PC-9 (cell line): ENCODE measurements at places on chromosomes 7 and 10.
A peak's percentile ranks its signal among the peaks of the same experiment; 100 is the strongest.

DNA sequence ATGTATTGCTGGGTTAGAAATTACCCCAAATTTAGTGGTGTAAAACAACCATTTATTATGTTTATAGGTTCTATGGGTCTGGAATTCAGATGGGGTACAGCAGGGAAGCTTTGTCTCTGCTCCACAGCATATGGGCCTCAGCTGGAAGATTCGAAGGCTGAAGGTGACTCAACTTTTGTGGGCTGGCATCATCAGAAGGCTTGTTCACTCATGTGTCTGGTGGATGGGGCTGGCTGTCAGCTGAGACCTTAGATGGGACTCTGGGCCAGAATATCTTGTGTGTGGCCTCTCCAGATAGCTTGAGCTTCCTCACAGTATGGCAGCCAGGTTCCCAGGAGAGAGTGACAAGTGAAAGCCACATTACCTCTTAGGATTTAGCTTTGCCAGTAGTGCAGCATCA is 45.9 kb downstream of the ZNF503 start:
- no peaks in the 10 kb centered on the region for H3K27me3 ChIP-seq
- no peak overlapping the region for H3K27ac ChIP-seq
- peaks cover 42% of the 10 kb centered on the region for H3K4me1 ChIP-seq
- no peaks in the 10 kb centered on the region for H3K36me3 ChIP-seq
- no peak for DNase-seq

DNA sequence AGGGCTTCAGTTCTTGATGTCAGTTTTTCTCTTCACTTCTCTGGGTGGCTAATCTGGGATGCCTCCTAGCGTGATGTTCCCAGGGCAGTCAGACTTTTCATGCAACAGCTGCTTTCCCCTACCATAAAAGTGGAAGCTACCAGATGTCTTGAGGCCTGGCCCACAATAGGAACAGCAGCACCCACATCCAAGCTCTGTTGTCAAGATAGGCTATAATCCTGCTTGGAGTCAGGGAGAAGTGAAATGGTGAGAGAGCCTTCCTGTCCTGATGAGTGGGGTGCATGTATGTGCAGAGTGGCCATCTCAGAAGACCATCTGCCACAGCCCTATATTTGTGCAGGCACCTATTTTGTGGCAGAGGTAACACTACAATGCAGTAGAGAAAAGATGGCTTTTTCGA is 108.0 kb downstream of the HTR5A start:
- H3K4me1 ChIP-seq, result no peaks in the 10 kb centered on the region
- peaks cover 53% of the 10 kb centered on the region for H3K27me3 ChIP-seq
- H3K36me3 ChIP-seq, result no peaks in the 10 kb centered on the region
- DNase-seq, result no peak

- no peak for DNase-seq
- H3K27me3 ChIP-seq, result no peaks in the 10 kb centered on the region
- no peak overlapping the region for H3K4me3 ChIP-seq
- no peaks in the 10 kb centered on the region for H3K36me3 ChIP-seq
- no peaks in the 10 kb centered on the region for H3K4me1 ChIP-seq
- no peak overlapping the region for H3K27ac ChIP-seq
Observed at GRCh38 chr7:134720091-134720935, 59.1 kb upstream of the CALD1 start.

DNA sequence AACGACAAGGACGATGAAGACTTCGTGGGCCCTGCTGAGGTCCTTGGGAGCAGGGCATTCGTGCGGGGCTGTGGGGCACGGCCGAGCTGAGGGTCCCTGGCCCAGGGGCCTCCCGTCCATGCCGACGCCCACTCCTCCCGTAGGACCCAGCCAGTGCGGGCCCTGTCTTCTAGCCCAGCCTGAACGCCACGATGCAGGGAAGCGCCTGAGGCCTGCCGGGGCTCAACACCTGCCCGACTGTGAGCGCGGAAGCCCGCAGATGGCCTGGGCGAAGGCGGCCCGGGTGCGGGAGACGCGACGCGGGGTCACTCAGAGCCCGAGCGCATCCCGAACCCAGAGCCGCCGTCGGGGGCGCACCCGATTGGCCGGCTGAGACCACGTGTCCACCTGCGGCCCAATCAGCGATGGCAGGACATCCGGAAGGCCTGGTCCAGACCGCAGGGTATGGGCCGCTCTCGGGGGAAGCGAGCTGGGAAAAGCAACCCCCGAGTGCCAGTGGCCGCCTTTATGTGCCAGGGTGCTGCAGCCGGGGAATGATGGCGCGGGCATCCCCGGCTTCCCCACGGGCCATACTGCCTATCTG is 151.0 kb downstream of the NRF1 start:
- H3K36me3 ChIP-seq, result no peaks in the 10 kb centered on the region
- no peak overlapping the region for H3K27ac ChIP-seq
- no peak for DNase-seq
- H3K27me3 ChIP-seq, result no peaks in the 10 kb centered on the region
- no peak overlapping the region for H3K4me3 ChIP-seq
- H3K4me1 ChIP-seq, result no peaks in the 10 kb centered on the region

DNA sequence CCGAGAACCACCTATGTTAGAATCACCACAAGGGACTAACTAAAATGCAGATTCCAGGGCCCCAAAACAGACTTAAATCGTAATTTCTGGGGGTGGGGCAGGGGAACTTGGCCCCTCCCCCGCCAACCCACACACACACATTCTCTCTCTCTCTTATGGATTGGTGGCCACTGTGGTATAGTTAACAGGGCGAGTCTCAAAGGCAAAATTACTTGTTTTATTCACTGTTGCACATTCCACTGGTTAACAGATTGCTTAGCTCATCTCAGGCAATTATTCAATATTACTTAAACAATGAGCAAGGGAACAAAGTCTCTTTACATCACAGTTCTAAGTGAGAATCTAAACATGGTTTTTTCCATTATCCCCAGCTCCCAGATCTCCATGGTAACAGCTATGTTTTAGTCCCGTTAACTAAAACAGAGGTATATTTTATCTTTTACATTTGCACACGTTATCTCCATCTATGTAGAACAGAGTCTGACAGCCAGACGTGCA is 38.5 kb downstream of the IGF2BP3 start:
- peaks cover 29% of the 10 kb centered on the region for H3K4me1 ChIP-seq
- no peak for DNase-seq

GRCh38 chr7:6316226-6316625 is 43.8 kb upstream of the CYTH3 start:
- H3K4me1 ChIP-seq, result no peaks in the 10 kb centered on the region
- H3K27me3 ChIP-seq, result no peaks in the 10 kb centered on the region
- no peak overlapping the region for H3K27ac ChIP-seq
- no peak for DNase-seq
- no peak overlapping the region for H3K4me3 ChIP-seq

DNA sequence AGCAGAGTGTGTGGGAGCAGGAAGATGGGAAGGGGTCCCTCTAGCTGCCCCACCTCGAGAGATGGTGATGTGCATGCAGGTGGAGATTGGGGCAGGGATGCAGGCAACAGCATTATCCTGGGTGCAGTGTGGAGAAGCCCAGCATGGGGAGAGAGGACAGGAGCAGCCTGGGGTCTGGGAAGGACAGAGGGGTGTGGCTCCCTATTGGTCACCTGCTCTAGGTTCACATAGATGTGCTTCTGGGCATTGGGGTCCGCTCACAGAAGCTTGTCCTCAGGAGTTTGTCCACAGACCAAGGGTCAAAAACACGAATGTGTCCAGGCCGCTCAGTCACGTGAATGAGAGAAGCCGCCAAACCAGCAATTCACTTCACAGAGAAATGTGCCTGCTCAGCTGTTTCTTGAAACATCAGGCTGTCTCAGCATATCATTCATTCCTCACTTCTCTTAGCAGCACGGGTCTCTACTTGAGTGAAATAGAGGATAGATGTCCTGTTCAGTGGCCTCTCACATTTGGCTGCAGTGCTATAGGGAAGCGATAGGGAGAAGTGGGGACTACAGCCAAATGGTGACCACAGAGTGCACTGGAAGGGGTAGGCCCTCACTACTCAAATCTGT is 11.5 kb upstream of the SLC29A3 start:
- no peaks in the 10 kb centered on the region for H3K27me3 ChIP-seq
- no peak overlapping the region for H3K4me3 ChIP-seq

DNA sequence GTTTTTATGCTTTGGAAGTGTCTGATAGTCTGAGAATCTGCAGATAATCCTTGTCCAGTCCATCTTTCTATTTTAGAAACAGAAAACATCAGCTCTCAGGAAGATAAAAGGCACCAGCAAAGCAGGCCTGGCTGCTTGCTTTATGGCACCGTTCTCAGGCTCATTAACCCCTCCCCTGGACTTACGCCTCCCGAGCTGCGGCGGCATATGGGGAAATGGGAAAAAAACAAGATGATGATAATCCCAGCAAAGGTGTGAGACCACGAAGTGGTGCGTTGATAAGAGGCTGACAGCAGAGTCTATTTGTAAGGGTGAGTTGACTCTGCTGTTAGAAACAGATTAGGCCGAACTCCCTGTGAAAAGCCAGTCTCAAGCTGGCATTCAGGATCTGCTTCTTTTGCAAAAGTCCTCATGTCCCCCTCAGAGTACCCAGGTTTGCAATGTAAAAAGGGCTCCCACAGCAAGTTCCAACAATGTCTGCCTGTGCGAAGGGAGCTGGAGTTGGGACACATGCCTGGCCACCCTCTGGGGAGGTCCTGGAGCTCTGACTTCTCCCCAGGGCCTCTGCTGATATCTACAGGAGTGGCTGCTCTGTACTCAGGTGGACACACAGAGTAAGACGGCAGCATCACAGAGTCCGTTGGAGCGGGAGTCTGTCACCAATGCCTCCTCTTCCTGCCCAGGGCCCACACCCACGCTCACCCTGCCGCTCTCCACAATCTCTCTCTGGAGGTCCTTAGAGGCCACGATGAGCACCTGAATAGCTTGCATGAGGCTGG is 54.3 kb downstream of the SPDYE5 start:
- H3K4me1 ChIP-seq, result no peaks in the 10 kb centered on the region
- no peaks in the 10 kb centered on the region for H3K27me3 ChIP-seq
- no peak for DNase-seq
- H3K27ac ChIP-seq, result no peak overlapping the region
- no peaks in the 10 kb centered on the region for H3K36me3 ChIP-seq

GRCh38 chr7:136495081-136495480 is 373.4 kb upstream of the CHRM2 start:
- H3K27me3 ChIP-seq, result no peaks in the 10 kb centered on the region
- no peak overlapping the region for H3K27ac ChIP-seq
- H3K36me3 ChIP-seq, result no peaks in the 10 kb centered on the region
- H3K4me1 ChIP-seq, result no peaks in the 10 kb centered on the region

GRCh38 chr10:112755446-112756234 is 194.4 kb upstream of the TCF7L2 start:
- no peak overlapping the region for H3K27ac ChIP-seq
- H3K36me3 ChIP-seq, result no peaks in the 10 kb centered on the region
- DNase-seq, result no peak

- no peak overlapping the region for H3K27ac ChIP-seq
- peaks cover 9% of the 10 kb centered on the region for H3K4me1 ChIP-seq
- H3K27me3 ChIP-seq, result no peaks in the 10 kb centered on the region
- H3K36me3 ChIP-seq, result no peaks in the 10 kb centered on the region
- H3K4me3 ChIP-seq, result no peak overlapping the region
- DNase-seq, result no peak
Observed at GRCh38 chr10:42952931-42953683, 123.8 kb upstream of the RET start.

GRCh38 chr10:13457958-13458686 is 70.7 kb downstream of the BEND7 start:
- H3K4me3 ChIP-seq, result no peak overlapping the region
- DNase-seq, result no peak
- H3K27ac ChIP-seq, result no peak overlapping the region

GRCh38 chr10:126262233-126262838 is 125.9 kb downstream of the ADAM12 start:
- no peaks in the 10 kb centered on the region for H3K27me3 ChIP-seq
- no peaks in the 10 kb centered on the region for H3K4me1 ChIP-seq
- H3K27ac ChIP-seq, result no peak overlapping the region
- no peaks in the 10 kb centered on the region for H3K36me3 ChIP-seq

DNA sequence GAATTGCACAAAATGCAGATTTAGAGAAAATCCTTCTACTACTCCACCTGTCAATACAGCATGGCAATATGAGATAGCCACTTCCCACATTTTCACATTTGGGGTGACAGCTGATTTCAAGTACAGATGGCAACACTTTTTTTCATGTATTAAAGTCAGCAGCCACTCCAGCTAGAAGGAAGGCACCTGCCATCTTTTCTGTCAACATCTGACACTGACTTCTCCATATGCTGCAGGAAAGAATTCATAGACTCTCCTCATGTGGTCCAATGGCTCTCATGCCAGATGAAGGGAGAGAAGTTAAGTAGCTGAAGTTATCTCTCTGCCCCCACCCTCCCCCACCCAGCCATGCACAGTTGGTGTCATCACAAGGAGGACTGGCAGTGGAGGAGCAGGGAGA is 912.0 kb downstream of the SORCS1 start:
- no peak for DNase-seq
- H3K4me3 ChIP-seq, result no peak overlapping the region
- no peaks in the 10 kb centered on the region for H3K27me3 ChIP-seq
- H3K27ac ChIP-seq, result no peak overlapping the region

GRCh38 chr7:157668221-157668883 is 331.5 kb downstream of the DNAJB6 start:
- peaks cover 96% of the 10 kb centered on the region for H3K27me3 ChIP-seq
- no peaks in the 10 kb centered on the region for H3K4me1 ChIP-seq
- H3K4me3 ChIP-seq, result no peak overlapping the region

GRCh38 chr7:1640376-1641172 is 29.5 kb upstream of the ELFN1 start:
- no peak overlapping the region for H3K4me3 ChIP-seq
- DNase-seq, result no peak
- H3K27me3 ChIP-seq, result peaks cover 48% of the 10 kb centered on the region
- H3K27ac ChIP-seq, result no peak overlapping the region
- H3K4me1 ChIP-seq, result no peaks in the 10 kb centered on the region

- no peak overlapping the region for H3K4me3 ChIP-seq
- H3K36me3 ChIP-seq, result no peaks in the 10 kb centered on the region
- no peaks in the 10 kb centered on the region for H3K27me3 ChIP-seq
- peak; percentile 41 for DNase-seq
- 0 out of 2 replicates have a peak overlapping the region, but pooled peaks have one; percentile 29 for H3K27ac ChIP-seq
- H3K4me1 ChIP-seq, result peaks cover 21% of the 10 kb centered on the region
Observed at GRCh38 chr10:29163746-29164145, 125.1 kb upstream of the LYZL1 start.

DNA sequence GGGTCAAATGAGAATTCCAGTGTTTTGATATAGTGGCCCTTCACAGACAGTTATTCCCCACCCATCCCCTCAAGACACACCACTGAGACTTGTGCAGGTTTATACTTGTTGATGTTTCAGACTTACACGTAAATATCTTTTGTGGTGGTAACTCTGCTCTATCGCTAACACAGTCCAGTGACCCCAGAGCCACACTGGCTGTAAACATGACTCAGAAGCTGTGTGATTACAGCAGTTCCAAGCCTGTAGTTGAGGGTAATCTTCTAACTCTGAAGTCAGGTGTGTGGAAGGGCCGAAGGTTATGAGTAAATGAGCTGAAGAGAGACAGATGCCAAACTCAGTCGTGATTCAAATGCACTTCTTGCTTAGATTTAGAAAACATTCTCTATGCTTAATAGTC is 19.4 kb downstream of the NOBOX start:
- H3K4me3 ChIP-seq, result no peak overlapping the region
- H3K36me3 ChIP-seq, result no peaks in the 10 kb centered on the region; the same call in 1 of the 2 replicates
- no peaks in the 10 kb centered on the region for H3K27me3 ChIP-seq
- no peak for DNase-seq
- 0 out of 2 replicates have a peak, but pooled peaks cover 6% of the 10 kb centered on the region for H3K4me1 ChIP-seq
- H3K27ac ChIP-seq, result no peak overlapping the region
